RWPE1 (cell line): ENCODE measurements at places on chromosomes 1 and 21.

- no peak for DNase-seq
These were observed 21.1 kb downstream of the ATP8B2 start for GRCh38 chr1:154346276-154346917.

- DNase-seq = peak; percentile 68
These were observed 9.0 kb upstream of the FAM131C start for GRCh38 chr1:16082283-16083038.

DNA sequence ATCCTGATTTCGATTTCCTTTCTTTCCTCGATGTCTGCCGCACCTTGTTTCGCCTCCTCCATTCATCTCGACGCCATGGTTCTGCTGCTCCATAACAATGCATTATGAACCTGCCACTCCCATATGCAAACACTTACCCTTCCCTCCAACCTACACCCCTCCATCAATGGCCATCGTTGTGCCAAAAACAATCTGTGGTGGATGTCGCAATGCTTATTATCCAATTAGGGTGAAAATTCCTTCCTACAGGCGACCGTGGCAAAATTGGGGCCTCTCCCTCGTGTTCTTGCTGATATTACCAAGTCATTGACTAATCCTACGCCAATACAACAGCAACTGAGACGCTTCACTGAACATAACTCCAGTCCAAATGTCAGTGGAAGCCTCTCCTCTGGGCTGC is 40.3 kb downstream of the CLEC20A start:
- DNase-seq = no peak

- DNase-seq = no peak
These were observed 10.4 kb upstream of the FCMR start for GRCh38 chr1:206932177-206932576.

DNA sequence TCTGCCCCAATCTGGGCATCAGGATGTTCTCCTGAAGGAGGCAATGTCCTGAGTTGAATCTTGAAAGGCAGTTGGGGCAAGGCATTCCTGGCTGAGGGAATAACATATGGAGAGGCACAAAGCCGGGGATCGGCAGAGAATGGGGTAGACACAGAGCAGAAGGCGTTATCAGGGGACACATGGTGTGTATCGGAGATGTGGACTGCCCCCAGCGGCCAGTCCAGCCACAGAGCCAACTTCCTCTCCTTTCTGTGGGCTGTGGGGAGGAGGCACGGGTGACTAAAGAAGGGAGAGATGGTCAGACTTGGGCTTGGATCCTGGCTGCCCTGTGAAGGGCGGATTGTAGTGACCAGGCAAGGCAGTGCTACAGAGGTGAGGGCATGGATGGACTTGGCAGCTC is 32.1 kb downstream of the FOXD2 start:
- DNase-seq = no peak

GRCh38 chr1:87644579-87645190 is 316.0 kb downstream of the LMO4 start:
- DNase-seq = no peak

DNA sequence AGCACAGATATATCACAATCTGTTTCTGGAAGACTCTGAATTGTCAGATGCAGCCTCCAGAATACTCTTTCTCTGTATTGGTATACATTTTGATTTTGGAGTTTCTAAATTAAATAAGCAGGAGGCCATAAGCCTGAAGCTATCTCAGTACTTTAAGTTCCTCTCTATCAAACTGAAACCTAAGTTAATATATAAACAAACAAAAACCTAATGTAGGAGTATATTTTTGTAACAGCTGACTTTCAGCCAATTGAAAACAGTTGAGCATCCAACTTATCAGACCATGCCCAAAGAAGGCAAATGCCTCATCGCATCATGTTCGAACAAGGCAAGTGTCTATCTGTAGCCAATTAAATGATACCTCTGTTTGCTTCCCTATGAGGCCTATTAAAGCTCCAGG is 1054.4 kb downstream of the AMY1C start:
- no peak for DNase-seq

GRCh38 chr1:227888404-227889046 is 59.2 kb downstream of the WNT9A start:
- DNase-seq = no peak

DNA sequence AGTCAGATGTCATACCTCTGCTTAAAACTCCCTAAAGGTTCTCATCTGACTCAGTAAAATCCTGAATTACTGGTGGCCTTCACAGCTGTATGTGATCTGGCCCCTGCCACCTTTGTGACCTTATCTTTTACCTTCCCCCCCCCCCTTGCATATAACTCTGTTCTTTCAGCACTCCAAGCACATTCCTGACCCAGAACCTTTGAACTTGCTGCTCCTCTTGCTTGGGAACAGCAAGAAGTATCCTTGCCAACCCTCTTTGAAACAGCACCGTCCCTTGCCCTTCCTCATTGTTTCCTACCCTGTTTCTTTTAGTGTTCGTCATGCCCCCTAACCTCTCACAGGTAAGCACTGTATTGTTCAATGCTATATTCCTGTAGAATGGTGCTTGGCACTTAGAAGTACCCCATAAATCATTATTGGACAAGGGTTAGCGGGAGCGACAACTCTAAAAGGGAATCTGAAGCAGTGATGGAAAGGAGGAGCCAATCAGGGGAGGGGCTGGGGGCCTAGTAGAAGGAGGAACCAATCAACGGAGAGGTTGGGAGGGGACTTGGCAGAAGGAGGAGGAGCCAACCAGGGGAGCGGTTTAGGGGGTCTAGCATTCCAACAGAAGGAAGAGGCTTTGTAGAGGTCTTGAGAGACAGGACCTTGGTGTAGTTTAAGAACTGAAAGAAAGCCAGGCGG is 13.9 kb downstream of the CACHD1 start:
- no peak for DNase-seq

DNA sequence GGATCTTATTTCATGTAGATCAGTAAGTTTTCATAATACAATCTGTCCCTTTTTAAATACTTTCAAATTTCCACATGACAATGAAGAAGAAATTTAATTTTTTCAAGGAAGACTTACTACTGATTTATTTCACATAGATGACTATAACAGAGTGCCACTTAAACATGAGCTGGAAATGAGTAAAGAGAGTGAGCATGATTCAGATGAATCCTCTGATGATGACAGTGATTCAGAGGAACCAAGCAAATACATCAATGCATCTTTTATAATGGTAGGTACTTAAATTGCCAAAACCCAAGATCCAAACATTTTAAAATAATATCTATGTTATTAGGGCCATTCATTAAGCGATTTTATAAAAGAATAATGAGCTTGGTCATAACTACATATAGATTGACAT is 110.4 kb downstream of the PTPRC start:
- DNase-seq = no peak

DNA sequence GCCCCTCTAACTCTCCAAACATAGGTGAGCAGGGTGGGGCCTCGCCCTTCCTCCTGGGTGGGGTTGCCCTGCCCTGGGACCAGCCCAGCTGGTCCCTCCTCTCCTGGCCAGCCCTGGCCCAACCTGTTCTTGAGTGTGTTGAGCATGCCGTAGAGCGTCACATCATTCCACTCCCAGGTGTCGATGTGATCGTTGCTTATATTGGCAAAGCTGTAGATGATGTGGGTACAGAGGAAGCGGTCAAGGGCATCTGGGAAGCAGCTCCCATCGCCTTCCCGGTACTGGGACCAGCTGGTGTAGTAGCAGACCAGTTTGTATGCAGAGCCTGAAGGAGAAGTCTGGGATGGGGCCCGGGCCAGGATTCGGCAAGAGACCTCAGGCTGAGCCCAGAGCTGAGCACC is 1.4 kb downstream of the CHI3L1 start:
- no peak for DNase-seq

- DNase-seq = no peak
These were observed 131.0 kb downstream of the TGFBR3 start for GRCh38 chr1:91754816-91755580.

- no peak for DNase-seq
These were observed 71.3 kb upstream of the KIAA1614 start for GRCh38 chr1:180841415-180841814.

GRCh38 chr1:8297245-8297644 is 20.7 kb upstream of the SLC45A1 start:
- no peak for DNase-seq

- no peak for DNase-seq
These were observed 252.0 kb downstream of the RHOU start for GRCh38 chr1:228987286-228987685.

- DNase-seq = peak; percentile 99
These were observed 59.9 kb downstream of the PLXNA2 start for GRCh38 chr1:208183977-208184911.

GRCh38 chr1:187336441-187337168 is 507.9 kb downstream of the PLA2G4A start:
- no peak for DNase-seq

GRCh38 chr1:218557731-218558130 is 212.6 kb downstream of the TGFB2 start:
- DNase-seq = no peak

- no peak for DNase-seq
These were observed 6.8 kb upstream of the SFN start for GRCh38 chr1:26856181-26856580.

- peak; percentile 67 for DNase-seq
These were observed 23.6 kb downstream of the GADD45A start for GRCh38 chr1:67708606-67709005.

GRCh38 chr1:109661391-109661790 is 5.5 kb downstream of the GSTM4 start:
- DNase-seq = no peak

GRCh38 chr1:239169276-239169675 is 217.1 kb upstream of the CHRM3 start:
- no peak for DNase-seq

DNA sequence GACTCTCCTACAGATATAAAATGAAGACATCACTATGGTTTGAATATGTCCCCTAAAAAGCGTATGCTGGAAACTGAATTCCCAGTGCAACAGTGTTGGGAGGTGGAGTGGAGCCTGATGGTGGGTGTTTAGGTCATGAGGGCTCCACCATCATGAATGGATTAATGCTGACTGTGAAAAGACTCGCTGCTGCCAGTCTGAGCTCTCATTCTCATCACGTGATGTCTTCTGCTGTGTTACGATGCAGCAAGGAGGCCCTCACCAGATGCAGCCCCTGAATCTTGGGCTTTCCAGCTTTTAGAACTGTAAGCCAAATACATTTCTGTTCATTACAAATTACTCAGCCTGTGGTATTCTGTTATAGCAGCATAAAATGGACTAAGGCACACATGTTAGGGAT is 73.8 kb upstream of the PPP2R5A start:
- no peak for DNase-seq

DNA sequence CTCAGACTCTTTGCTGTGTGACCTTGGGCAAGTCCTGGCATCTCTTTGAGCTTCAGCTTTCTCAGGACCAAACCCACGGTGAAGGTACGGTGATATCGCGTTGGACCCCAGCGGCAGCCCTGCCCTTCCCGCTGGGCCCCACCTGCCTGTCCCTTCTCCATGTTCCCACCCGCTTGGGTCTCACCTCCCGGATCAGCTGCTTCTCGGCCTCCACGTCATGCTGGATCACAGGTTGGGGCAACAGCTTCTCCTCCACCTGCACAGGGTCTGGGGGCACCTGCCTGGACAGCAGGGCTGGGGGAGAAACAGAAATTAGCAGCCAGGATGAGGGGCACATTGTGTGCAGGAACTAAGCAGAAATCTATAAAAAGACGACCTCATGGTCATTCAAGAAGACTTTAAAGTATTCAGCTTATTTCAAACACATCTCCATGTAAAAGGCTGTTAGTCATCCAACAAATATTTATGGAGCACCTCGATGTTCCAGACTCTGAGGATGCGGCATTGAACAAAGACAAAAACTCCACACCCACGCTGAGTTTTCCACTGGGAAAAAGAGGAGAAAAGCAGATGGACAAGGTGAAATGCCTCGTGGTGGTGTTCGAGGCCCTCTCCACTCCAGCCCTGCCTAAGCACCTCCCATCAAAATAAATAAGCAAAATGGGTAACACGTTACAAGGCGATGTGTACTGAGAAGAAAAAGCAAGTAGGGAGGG is 19.5 kb downstream of the KIF17 start:
- DNase-seq = peak; percentile 50

DNA sequence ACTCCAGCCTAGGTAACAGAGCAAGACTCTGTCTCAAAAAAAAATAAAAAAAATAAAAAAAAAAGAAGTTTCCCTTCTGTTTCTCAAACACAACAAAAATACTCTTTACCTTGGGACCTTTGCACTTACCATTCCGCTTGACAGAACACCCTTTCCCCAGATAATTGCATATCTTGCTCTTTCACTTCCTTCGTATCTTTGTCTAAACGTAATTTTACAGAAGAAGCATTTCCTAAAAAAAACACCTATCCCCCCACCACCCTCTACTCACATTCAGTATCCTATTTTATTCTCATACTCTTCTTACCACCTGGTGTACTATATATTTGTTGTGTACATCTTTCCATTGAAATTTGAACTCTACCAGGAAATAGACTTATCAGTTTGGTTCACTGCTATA is 32.7 kb downstream of the ASH1L start:
- DNase-seq = no peak

DNA sequence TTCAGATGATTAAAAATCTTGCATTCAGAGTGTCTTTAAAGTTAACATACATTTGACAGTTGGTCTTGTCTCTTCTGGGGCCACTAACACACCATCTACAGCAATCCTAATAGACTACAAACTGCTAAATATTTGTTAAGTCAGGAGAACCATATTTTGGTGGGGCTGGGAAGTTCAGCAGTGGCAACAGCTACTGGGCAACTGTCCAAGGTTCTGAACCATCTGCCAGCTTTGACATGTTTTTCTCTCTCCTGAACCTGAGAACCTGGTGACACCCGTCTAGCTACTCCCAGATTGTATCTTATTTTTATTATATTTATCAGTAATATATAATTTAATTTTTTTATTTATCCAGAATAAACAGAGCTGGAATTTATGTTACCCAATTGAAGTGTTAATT is 199.0 kb upstream of the DPYD start:
- peak; percentile 25 for DNase-seq

- DNase-seq = no peak
These were observed 19.0 kb upstream of the RGS2 start for GRCh38 chr1:192789871-192790270.

DNA sequence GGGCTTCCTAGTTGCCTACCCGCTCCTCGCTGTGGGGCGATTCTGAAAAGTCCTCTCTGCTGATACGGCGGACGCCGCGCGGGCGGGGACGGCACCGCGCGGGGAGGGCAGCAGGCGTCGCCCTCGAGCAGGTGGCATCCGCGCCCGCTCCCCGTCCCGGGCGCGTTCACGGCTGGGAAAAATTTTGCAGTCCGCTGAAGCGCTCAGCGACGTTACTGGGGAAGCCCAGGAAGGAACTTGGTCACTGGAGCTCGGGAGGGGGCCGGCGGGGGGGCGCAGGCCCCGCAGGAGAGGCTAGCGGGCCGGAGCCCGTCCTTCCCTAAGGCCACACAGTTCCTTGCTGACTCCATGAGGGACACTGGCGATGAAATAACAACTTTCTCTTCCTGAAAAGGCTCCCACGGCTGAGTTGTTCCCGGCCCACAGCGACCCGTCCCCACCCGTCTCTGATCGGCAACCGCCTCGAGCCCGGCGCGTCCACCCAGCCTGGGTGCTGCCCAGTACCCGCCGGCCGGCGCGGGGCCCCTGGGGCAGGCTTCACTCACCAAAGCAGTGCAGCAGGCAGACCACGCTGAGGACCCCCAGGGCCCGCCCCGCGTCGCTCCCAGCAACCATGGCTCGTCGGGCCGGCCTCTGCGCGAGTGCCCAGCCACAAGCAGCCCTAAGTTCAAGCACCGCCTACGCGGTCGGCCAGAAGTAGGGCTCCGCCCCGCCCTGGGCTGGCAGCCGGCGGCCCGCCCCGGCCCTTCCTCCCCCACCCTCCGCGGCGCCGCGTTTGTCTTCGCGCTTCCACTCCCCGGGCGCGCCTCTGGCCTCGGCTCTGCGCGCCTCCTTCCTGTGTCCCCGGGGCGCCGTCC is at the start of gene CD58:
Gene CD58 (minus strand): TSS at position 669 of the 857 bp plus-strand sequence. CDS start 54 bp downstream, at position 615.
- peak; percentile 81 for DNase-seq

GRCh38 chr1:17196496-17197185 is 8.3 kb upstream of the PADI1 start:
- DNase-seq = no peak

- no peak for DNase-seq
These were observed 30.6 kb upstream of the ADGRL4 start for GRCh38 chr1:79037085-79037484.
